Cortex of kidney (tissue), 1 donor: ENCODE measurements at places on chromosomes 3 and 15.

- no peak for DNase-seq
These were observed 21.3 kb upstream of the TMEM108 start for GRCh38 chr3:133016838-133017309.

DNA sequence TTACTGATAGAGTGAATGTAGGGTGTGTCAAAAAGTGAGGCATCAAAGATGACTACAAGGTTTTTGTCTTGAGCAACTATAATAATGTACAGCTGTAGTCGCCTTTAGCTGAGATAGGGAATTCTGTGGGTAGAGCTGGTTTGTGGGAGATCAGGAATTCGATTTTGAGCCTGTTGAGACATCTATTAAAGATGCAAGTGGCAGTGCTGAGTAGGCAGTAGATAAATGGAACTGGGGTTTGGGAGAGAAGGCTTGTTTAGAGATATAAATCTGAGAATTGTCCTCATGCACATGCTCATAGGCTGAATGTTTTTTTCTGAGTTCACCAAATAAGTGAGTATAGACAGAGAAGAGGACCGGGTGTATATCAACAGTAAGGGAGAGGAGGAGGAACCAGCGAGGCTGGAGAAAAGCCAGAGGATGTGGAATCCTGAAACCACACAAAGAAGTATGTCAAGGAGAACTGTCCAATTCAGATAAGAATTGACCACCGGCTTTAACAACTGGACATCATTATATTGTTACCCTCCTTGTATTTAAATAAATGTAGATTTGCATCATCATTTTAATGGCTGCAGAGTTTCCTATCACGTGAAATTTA lies 146.0 kb upstream of the TNIK start:
- DNase-seq = no peak

DNA sequence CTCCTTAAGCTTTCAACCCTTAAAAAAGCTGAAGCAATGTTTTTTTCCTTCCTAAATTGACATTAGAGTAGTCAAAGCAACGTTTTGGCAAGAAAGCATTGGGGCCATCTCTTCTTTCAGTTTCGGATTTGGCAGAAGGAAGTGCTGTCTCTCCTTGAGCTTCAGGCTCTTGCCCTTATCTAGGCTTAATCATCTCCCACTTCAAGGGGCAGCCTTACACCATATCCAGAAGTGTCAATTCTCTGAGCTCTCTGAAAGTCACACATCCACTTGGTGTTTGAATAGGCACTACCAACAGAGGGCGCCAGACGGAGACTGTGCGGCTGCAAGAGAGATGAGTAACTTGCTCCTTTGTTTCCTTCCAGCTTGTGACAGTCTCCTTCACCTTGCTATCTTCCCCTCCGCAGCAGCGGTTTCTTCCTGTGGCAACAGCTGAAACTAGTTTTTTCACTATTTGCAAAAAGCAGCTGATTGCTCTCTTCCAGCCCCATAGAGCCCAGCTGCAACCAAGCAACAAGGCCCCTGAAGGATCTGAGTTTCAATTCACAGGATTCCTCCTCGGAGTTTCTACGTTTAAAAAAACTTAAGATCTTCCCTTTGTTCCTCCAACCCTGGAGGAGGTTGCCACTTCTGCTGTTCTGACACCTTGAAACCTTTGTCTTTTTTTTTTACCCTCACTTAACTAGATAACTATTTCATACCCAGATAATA lies 147.0 kb upstream of the SLCO3A1 start:
- DNase-seq = no peak

DNA sequence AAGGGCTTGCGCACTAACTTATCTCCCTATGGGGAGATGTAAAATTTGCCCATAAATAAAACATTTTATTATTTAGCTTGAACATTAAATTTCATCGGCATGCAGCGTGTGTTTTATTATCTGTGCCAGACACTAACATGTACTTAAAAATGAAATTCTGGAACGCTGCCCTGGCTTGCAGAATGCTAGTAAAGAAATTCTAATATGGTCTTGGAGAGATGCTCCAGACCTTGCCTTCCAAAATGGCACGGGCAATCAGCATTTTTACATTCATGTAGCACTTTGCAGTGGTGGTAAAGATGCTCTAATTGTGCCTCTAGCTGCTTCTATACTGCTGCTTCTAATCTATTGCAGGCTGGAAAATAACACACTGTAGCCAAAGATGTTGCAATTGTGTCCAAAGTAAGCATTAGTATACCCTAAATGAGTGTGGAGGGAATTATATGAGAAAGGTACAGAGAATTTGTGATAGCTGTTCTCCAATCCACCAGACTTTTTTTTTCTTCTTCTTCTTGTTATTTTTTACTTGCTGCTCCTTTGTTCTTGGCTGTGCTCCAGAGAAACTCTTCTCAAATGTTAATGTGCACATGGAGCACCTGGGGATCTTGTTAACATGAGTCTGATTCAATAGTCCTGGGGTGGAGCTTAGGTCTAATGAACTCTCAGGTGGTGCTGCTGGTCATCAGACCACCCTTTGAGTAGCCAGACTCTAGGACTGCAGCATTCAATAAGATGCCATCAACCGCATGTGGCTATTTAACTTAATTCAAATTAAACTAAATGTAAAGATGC lies 47.3 kb downstream of the CRABP1 start:
- no peak for DNase-seq

DNA sequence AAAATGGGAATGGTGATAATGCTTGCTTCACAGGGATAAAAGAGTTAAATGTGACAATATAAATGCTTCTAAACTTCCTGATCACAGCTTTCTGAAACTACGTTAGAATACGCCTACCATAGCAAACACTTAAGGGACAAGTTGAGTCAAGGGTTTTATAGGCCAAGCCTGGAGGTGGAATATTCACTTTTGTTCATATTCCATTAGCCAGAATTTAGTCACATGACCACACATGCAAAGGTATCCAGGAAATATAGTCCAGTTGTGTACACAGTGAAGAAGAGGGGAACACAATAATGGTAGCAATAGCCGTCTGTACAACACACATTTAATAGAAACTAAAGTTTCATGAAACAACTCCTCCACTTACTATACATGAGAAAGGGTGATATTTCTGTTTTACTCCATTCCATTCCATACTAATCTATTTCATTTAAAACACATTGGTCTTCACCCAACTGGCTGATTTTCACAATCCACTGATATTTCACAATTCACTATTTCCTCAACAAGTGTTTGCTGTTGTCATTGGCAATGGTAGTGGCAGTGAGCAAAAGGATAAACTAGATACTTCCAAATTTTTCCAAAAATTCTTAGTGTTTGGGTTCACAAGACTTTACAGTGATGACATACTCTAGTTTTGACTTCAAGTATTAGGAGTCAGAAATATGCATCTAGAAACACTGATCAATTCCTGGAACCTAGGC lies 270.9 kb downstream of the ERC2 start:
- DNase-seq = no peak

DNA sequence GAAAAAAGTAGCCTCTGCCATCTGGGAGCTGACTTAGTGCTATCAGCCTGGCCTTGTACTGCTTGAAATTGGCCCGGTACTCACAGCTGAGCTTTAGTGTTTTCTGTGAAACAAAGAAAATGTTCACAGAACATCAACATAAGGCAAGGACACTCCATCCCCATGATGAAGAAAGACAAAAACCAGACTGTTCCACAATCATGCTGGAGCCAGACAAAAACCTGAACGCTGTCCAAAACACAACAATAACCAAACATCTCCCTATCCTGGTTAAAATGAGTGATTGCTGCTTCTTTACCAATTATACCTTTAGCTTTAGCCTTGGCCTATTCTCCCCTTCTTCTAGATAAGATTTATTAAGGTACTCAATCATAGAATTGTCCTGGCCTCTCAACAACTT lies 153.9 kb downstream of the CPNE4 start:
- DNase-seq = no peak

DNA sequence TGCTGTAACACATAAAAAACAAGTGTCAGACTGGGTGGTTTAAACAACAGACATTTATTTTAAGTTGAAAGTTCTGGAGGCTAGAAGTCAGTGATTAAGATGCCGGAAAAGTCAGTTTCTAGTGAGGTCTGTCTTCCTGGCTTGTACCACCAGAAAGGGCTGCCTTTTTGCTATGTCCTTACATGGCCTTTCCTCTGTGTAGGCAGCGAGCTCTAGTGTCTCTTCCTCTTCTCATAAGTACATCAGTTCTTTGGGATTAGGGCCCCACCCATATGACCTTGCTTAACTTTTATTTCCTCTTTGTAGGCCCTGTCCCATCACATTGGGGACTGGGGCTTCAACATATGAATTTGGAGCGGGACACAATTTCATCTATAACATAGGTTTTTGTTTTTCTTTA lies 128.0 kb downstream of the BBX start:
- no peak for DNase-seq

DNA sequence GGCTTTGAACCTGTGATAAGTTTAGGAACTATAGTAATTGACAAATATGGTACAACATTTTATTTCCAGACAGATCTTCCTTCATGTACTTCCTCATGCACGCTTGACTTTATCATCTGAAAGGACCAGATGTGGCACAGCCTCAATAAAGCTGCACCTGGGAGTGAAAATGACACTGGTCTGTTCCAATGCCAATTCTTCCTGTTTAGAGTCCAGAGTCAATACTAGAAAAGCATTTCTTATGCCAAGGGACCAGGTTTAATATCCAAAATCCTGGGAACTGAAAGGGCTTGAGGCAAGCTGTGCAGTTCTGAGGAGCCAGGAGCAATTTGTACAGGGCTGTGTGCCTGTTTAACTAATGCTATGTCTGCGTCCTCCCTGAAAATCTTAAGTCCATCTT lies 15.3 kb downstream of the DPH6 start:
- DNase-seq = no peak

DNA sequence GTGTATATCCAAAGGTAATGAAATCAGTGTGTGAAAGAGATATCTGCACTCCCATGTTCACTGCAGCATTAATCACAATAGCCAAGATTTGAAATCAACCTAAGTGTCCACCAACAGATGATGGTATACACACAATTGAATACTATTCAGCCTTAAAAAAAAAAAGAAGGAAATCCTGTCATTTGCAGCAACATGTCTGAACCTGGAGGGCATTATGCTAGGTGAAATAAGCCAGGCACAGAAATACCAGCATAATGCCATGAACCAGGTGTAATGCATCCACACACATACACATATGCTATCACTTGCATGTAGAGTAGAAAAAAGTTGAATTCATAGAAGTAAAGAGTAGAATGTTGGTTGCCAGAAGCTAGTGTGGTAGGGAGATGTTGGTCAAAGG lies 18.4 kb upstream of the NR1I2 start:
- DNase-seq = no peak

GRCh38 chr15:100777821-100778220 lies 101.8 kb upstream of the ALDH1A3 start:
- DNase-seq = no peak

- DNase-seq = no peak
These were observed 46.3 kb downstream of the GABRG3 start for GRCh38 chr15:27017168-27017809.

GRCh38 chr3:76107935-76108570 lies 322.7 kb upstream of the ZNF717 start:
- DNase-seq = no peak

- no peak for DNase-seq
These were observed 504.2 kb upstream of the PROK2 start for GRCh38 chr3:72288955-72289691.

DNA sequence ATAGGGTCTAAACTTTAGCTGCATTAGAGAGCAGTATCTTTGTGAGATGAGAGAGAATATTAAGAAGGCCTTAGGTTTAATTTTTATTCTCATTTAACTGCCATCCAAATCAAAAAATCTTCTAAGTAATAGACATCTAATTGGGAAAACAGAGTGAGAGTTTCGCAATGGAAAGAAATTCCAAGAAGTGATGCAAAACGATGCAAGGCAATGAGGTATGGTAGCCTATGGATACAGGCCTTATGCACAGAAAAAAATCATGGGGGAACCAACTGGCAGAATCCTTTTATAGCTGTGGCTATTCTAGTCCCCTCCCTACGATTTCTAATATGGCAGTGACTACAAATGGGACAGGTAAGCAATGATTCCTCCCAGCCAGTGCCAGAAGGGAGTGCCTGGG lies 225.9 kb downstream of the GREM1 start:
- no peak for DNase-seq

DNA sequence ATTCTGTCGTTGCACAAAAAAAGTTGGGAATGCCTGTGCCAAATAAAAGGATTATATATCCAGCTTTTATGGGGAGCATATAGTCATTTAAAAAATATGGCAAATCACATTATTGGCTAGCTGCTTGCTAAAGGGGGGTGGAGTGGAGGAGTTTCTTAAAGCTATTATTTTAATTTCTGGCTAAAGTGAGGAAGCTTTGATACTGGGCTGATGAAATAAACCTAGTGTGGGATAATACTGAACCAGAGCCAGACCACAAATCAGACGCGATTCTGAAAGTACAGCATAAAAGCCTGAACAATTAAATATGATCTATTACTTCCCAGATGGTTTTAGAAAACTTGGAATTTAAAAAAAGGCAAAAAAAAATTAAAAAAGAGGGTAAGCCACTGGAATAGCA lies 14.4 kb downstream of the POLR2M start:
- no peak for DNase-seq

- DNase-seq = no peak
These were observed 124.0 kb upstream of the ROPN1 start for GRCh38 chr3:124115956-124116355.

DNA sequence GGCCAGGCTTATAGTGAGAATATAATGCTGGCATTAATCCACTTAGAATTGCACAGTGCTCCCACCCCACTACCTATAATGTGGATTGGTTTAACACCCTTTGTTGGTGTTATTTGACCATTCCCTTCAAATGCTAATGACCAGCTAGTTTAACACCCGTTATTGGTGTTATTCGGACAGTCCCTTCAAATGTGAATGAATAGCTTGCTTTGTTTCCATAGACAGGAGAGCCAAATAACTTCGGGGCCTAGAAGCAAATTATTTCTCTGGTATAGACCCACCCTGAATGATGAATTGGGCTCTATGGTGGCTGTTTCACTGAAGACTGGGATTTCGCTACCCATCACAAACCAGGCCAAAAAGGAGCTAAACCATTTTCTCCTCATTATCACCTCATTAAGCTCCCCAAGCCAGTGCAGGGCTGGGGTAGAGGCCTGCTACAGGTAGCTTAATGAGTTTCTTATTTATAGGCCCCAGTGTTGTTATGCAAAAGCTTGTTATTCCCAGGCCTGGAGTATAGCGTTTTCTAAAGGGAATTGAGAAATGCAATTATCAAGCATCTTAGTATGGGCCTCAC lies 494.1 kb upstream of the DPH6 start:
- DNase-seq = no peak

- no peak for DNase-seq
These were observed 3.0 kb upstream of the BUB1B start for GRCh38 chr15:40157778-40158447.

DNA sequence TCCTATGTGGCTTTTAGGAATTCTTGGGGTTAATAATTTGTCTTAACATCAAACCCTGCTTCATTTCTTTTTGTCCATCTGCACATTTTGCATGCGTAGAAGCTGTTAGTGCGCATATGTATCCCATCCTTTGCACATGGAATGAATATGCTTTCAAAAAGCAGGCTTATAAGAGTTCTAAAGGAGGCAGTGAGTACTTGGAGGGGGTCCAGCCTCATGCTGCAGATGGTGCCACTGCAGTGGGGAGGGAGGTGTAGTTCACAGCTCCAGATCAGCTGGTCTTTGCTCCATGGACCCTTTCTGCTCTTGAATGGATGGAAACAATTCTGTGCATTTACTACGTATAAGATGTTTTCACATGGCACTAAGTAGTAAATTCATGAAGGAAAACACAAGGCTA lies 20.7 kb upstream of the SSR3 start:
- no peak for DNase-seq

- DNase-seq = no peak
These were observed 770.2 kb upstream of the ALCAM start for GRCh38 chr3:104596551-104596950.

- DNase-seq = no peak
These were observed 5.1 kb downstream of the ATP13A3 start for GRCh38 chr3:194481525-194482195.

- DNase-seq = no peak
These were observed 1.2 kb upstream of the PPP2R3A start for GRCh38 chr3:135964160-135964955.
